Kidney (tissue), 22 donors: ENCODE measurements at places on chromosomes 16 and 17.
A peak's percentile ranks its signal among the peaks of the same experiment; 100 is the strongest.

- peak; percentile 8 for DNase-seq
Observed at GRCh38 chr16:71214746-71215381, 15.7 kb downstream of the HYDIN start.

GRCh38 chr16:12543700-12544476 lies 259.8 kb downstream of the CPPED1 start:
- no peak for DNase-seq

DNA sequence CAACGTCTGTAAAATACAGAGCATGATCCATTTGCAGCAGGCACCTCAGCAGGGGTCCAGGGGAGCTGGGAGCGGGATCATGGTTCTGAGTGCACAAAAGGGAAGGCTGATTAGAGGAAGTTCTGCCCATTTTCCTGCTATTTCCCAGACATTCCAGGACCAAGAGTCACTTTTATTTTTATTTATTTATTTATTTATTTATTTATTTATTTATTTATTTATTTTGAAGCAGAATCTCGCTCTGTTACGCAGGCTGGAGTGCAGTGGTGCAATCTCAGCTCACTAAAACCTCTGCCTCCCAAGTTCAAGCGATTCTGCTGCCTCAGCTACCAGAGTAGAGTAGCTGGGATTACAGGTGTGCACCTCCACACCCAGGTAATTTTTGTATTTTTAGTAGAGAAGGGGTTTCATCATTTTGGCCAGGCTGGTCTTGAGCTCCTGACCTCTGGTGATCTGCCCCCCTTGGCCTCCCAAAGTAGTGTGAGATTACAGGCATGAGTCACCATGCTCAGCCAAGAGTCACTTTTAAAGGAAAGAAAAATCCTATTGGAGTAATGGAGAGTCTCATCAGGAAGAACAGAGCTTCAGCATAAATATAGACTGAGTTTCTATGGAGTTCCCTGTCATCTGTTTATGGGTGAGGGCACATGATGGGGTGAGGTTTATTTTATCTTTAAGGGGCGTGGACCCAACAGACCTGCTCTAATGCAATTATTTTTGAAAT lies 355.2 kb downstream of the HAPSTR1 start:
- no peak for DNase-seq

DNA sequence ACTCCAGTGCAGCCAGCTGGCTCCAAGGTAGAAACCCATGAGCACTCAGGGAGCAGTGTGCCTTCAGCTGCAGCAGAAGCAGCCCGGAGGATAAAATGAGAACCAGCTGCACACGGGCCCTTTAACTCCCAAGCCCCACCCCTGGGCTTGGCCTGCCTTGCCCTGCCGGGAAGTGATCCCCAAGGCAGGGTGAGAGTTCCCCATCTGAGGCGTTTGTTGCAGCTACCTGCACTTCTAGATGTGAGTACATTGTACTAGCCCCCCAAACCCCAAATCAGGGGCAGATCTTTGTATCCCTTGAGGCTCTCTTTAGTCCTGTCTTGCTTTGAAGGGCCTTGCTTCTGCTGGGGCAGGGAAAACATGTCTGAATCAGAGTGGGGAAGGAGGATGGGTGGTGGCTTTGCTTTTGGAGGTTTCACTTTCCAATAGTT lies at the start of gene MVP:
TSS of gene MVP (plus strand) at position 192 of the 431 bp plus-strand sequence. CDS start 10,088 bp downstream, outside the sequence.
- DNase-seq, result peak; percentile 45

DNA sequence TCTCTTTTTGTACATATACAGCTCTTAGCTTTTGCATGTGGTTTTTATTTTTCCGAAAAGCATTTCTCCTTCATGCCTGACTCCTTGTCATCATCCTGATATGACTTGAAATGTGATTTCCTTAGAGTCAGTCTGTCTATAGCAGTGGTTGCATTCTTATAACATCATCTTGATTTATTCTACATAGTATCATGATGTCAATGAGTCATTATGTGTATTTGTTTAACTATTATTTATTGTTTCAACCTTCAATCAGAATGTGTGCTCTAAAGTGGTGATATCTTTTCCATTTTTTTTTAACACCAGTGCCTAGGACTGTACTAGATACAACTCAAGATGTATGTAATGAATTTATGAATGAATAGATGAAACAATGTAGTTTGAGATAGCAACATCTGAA lies 354.9 kb upstream of the CDH8 start:
- DNase-seq, result no peak

DNA sequence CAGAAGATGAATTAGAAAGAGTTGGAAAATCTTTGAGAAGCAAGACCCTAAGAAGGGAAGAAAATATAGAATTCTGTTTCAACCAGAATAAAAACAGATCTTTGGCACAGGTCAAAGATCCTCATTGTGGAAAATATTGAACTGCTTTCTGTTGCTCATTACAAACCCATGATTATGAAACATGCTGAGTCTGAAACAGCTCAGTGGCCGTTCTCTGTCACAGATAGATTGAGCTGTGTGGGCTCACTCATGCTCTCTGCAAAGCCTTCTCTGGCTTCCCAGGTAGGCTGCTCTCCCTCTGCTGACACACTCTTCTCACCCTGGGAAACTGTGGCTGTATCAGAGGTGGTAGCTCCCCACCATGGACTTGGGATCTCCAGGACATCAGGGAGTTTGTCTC lies 3.4 kb upstream of the KRT38 start:
- DNase-seq, result no peak

- no peak for DNase-seq
Observed at GRCh38 chr16:88532434-88533241, 37.6 kb upstream of the ZC3H18 start.

GRCh38 chr16:14357328-14357727 lies 272.7 kb downstream of the PARN start:
- DNase-seq, result no peak

DNA sequence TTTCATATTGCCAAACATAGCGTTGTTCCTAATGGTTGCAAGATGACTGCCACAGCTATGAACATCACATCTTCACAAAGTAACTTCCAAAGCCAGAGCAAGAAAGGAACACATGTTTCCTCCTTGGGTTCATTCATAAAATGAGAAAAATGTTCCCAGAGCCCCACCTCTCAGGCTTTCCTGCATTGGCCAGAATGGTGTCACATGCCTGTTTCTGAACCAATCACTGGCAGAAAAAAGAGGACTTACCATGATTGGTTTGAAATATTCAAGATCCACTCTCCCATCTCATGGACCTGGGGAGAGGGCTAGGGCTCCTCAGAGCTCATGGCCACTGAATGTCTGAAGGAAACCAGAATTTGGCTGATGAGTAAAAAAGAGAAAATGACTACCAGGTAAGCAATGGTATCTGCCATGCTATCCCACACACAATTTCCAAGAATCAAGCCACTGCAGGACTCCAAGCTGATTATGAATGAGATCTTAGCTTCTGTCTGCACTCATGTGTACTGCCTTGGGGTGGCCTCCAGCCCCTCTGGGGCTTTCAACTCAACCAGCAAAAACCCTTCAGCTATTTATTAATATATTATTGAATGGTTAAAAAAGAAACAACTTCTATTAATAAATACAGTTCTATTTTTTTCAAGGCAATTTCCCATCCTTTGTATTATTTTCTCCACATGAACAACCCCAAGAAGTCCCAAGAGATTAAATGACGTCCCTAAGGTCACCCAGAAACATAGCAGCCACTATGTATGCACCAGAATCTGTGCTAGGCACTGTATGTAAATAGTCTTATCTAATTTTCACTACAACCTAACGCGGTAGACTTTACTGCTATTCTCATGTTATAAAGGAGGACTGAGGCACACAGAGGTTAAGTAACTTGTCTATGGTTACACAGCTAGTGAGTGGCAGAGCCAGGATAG lies 61.4 kb upstream of the TMC5 start:
- no peak for DNase-seq

GRCh38 chr16:67265834-67266233 lies 13.5 kb upstream of the PLEKHG4 start:
- DNase-seq, result peak; percentile 25

DNA sequence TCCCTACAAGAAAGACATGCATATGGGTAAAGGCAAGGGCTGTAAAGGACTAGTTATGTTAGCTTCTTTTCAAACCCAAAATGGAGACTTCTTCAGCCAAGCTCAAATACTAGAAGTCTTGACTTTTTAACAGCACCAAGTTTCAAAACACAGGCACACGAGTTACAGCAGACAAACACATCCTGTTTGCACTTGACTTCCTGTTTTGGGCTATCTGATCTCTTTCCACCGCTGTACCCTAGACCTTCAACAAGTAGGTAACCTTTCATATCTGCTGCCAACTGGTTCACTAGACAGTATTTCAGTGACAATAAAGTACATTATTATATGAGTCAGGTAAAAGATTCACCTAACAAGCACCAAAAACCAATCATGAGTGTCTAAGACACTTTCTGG lies 12.3 kb downstream of the RFFL start:
- no peak for DNase-seq

GRCh38 chr16:88902744-88903143 lies 36.3 kb upstream of the PABPN1L start:
- DNase-seq, result no peak
